HFFc6 (cell line): ENCODE measurements at places on chromosomes 11 and 22. TPM values are rescaled to one million over a fixed set of nuclear protein-coding genes. Genes with fewer than 3 reads are reported as not detected.
A peak's percentile ranks its signal among the peaks of the same experiment; 100 is the strongest.

DNA sequence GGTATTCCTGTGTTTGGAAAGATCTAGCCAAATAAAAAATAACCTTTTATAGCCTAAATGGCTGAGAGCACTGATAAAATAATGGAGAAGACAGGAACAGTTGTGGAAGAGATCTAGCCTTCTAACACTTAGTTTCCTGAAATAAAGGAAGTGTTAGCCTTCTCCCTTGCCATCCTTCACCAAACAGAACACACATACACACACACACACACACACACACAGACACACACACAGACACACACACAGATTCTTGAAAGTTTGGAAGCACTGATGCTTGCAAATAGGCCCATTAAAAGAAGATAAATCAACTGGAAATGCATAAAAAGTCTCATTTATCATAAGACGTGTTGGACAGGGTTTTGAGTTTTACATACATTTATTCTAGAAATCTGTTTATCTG is 37.5 kb downstream of the KIRREL3 start:
- DNase-seq, result no peak

GRCh38 chr22:27780161-27780575 is 21.4 kb downstream of the MN1 start:
- no peak for DNase-seq

- no peak for DNase-seq
Measured at GRCh38 chr11:128432926-128433325, 154.4 kb downstream of the ETS1 start.

DNA sequence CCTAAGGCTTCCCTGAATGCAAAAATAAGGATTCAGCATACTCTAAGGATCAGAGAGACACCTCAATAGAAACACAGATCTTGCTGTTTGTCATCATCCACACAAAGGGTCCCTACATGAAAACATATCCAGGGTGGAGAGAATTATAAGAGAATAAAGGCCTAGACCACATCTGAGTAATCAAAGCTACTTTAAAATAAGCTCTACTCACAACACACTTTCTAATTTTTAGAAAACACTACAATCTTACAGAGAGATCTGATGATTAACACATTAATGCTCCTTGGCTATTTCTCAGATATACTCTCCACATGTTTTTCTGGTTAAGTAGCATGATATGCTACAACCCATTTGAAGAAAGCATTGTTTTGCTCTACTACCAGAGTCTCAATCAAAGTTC is 108.2 kb downstream of the ETS1 start:
- DNase-seq, result no peak

BATF2 gene
- total RNA-seq, result 0.26 and 0.31 TPM in 2 replicates

GRCh38 chr11:11978098-11978637 is 30.3 kb downstream of the DKK3 start:
- DNase-seq, result no peak

- peak; percentile 15 for DNase-seq
Measured at GRCh38 chr11:69076129-69076791, 27.5 kb downstream of the TPCN2 start.

- no peak for DNase-seq
Measured at GRCh38 chr11:75160880-75161279, 10.0 kb downstream of the SLCO2B1 start.

EMID1 gene
- total RNA-seq, result not detected in 3 replicates

DNA sequence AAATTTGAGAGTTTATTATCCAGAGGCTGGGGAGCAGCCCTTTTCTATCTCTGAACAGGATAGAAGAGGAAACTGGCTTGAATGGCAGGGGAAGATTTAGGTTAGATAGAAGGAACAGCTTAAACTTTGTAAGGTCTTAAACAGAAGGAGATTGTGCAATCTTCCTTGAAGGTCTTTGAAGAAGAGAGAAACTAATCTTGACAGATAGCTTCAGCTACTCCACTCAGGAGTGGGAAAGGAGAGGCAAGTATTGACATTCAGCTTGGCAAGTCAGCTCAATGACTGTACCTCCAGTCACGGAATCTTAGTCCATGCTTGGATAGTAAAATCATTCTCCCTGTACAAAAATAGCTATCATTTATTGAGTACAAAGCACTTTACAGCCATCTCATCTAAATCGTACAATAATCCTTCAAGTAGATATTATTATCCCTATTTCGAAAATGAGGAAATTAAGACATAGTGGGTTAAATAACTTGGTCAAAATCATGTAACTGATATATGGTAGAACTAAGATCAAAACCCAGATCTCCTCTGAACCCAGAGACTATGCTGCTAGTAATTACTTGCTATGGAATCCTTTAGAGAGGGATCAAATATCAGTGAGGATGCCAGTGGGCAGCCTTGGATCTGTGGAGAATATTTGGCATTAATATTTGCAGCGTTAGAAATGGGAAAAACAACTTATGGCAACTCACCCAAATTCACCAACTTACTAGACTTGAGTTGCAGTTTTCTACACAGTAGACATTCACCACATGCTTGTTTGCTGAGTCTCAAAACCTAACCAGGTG is 14.6 kb downstream of the C11orf97 start:
- no peak for DNase-seq

DNA sequence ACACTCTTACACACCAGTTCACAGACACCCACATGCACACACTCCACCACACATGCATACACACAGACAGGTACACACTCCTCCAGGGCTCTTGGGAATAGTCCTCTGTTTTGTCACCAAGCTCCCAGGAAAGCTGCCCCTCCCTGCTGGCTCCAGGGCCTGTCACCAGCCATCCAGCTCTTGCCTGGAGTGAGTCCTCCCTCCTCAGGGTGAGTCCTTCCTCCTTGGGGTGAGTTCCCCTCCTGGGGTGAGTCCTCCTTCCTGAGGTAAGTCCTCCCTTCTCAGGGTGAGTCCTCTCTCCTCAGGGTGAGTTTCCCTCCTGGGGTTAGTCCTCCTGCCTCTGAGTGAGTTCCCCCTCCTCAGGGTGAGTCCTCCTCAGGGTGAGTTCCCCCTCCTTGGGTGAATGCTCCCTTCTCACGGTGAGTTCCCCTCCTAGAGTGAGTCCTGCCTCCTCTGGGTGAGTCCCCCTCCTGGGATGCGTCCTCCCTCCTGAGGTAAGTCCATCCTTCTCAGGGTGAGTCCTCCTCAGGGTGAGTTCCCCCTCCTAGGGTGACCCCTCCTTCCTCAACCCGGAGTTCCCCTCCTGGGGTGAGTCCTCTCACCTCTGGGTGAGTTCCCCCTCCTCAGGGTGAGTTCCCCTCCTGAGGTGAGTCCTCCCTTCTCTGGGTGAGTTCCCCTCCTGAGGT is 100.6 kb upstream of the FGF3 start:
- DNase-seq, result no peak

DNA sequence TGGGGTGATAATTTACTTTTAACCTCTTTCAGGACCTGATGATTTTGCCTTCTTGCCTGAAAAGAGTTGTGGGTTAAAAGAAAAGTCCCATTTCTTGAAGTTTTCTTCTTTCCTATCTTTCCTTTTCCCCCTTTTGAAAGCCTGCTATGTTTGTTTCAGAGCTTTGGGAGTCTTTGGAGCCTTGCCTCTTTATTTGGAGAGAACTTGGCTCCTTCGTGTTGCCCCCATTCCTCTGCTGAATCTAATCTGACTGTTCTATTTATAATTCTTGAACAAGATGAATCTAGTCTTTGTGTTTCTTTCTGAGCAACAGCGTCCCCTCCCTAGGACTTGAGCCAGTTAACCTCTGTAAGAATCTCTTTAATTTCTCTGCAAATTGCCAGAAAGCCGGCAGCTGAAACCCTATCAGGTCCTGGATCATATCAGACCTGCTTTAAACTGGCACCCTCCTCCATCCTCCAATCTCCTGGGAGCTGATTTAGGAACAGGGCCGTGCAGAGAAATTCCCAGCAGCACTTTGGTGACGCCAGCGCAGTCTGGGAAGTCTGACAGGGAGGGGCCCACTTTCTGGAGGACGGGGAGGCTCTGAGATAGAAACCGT is 289.1 kb upstream of the SORL1-AS1 start:
- DNase-seq, result no peak

OR51B6 gene
- not detected in 2 replicates for total RNA-seq

DNA sequence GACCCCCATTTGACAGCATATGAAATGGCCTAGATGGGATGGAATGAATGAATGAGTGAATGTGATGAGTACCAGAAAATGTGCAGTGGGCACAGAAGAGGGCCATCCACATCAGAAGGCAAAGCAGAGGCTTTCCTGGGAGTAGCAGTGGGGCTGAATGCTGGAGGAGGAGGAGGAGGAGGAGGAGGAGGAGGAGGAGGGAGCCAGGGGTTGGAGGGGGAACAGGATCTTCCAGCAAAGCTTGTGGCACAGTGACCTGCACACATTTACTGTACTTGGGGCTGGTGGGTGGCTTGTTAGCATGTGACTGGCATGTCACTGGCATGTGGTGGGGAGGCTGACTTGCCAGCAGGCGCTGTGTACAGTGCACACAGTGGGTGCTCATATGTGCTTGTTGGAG is 9.5 kb downstream of the SEPTIN3 start:
- DNase-seq, result no peak

DNA sequence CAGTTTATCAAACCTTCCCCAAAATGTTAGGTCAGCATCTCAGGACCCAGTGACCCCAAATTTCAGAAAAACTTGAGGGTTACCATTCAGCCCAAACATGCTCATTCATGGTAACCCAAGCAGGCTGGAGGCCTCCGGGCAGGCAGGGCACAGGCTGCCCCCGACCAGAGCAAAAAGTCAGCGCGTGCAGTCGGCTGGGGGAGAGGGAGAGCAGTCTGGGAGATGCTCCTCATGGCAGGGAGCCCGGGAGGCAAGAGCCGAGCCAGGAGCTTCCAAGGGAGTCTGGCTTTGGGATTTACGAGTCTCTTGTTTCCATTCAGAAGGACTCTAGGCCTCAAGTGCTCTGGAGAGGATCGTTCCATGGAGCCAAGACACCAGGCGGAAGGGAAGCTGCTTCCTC is 45.7 kb downstream of the RPUSD4 start:
- DNase-seq, result no peak

- peak; percentile 26 for DNase-seq
Measured at GRCh38 chr11:2892215-2892966, 6.8 kb upstream of the CDKN1C start.

DNA sequence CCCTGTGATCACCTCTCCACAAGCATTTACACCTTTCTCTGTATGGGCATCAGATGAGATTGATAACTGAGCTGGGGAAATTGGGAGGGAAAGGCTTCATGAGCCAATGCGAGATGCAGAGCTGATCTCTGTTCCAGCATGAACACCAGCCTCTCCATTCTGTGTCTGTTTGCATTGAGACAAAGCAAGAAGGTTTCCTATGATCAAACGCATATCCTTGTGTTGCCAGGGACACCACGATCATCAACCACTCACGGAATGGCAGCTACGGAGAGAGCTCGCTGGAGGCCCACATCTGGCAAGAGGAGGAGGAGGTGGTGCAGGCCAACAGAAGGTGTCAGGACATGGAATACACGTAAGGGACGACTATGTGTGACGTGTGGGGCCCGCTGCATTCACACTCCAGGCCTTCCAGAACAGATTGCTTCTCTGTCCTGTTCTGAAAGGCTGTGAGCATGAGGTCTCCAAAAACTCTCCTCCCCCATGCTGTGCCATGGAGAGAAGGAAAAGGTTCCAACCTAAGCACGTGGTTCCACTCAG is 96.4 kb downstream of the AMOTL1 start:
- no peak for DNase-seq

C22orf15 gene
- total RNA-seq, result 0.86 to 3.4 TPM (median 2.9 TPM) in 3 replicates

DNA sequence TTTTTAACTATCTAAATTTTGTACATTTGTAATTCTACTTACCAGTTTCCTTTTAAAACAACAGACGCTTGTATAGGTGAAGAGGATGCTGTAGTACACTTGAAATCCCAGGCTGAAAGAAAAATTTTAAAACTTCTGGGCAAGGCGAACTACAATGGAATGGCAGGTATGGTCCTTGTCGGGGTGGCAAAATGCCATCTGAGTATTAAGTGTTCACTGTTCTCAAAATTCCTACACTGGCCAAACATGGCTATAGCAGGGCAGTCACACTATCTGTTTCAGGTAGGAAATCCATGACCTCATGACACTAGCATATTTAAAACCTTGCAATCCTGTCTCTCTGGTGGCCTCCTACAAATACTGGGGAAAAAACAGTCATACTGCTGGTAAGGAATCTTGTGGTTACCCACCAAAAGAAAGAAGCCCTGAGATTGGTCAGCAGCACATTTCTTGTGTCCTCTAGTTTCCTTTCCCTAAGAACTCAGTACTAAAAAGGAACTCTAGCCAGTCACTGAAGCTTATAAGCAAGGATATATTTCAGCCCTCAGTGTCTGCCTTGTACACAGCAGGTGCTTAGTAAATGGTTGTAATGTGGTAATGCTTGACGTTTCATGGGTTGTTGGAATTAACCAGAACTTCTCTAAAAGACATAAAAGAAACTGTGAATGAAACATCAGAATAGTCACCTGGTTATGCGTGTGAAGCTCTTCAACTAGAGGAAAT is 5.2 kb upstream of the ZC3H12C start:
- peak; percentile 53 for DNase-seq

- DNase-seq, result no peak
Measured at GRCh38 chr11:126898802-126899201, 101.8 kb downstream of the KIRREL3 start.

DGAT2 gene
- total RNA-seq, result 0.28 to 0.56 TPM (median 0.45 TPM) in 3 replicates

IFITM10 gene
- 0.38 to 0.92 TPM (median 0.70 TPM) in 3 replicates for total RNA-seq

DNA sequence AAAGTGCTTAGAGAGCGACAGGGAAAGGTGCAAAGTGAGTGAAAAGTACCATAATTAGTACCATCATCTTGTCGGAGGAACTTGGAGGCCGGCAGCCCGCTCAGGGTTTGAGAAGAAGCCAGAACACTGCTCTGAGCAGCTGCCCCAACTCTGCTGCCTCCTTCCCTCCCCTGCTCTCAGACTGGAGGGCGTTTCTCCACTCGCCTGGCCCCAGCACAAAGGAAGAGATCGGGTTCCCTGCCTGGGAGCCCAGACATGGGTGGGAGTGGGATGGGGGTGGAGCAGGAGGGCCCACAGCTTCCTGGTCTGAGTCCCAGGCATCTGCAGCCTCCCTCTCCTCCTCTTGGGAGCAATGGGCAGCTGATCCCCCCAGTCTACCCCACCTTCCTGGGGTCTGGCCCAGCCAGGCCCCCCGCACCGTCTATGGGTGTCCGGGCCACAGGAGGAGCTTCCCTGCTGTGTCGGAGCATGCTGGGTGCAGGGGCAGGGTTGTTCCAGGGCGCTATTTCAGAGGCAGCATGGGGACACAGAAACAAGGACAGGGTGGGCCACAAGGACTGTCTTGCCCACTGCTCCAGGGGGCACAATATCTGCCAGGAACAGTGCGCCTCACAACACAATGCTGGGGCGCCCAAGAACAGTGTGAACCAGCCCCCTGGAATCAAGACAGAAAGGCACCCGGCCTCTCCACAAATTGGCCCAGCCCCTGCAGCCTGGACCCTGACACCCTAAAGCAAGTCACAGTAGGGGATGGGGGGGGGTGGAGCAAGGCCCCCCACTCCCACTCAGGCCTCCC is 4.8 kb downstream of the LIF start:
- DNase-seq, result no peak

GRCh38 chr22:49551446-49551845 is 276.2 kb downstream of the BRD1 start:
- no peak for DNase-seq

DNA sequence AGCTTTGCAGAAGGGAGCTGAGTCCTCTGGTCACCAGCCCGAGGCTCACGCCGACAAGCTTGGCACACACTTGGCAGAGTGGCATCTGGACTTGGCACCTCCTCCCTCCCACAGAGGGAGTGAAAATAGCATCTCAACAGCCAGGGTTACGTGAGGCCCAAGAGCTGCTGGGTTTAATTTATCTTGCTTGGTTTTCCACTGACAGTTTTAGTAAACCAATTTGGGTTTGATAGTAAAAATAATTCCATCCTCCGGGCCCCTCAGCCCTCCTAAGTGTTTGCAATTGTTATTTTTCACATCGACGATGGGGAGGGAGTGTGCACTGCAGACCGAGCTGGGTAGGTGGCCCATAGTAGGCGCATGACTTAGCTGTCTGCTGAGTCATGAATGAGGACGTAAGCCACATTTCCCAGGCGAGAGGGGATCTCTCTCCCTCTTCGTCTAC is 107.6 kb upstream of the ASPHD2 start:
- DNase-seq, result peak; percentile 86
